ENCODE measurements at places on chromosomes 11 and 22.

DNA sequence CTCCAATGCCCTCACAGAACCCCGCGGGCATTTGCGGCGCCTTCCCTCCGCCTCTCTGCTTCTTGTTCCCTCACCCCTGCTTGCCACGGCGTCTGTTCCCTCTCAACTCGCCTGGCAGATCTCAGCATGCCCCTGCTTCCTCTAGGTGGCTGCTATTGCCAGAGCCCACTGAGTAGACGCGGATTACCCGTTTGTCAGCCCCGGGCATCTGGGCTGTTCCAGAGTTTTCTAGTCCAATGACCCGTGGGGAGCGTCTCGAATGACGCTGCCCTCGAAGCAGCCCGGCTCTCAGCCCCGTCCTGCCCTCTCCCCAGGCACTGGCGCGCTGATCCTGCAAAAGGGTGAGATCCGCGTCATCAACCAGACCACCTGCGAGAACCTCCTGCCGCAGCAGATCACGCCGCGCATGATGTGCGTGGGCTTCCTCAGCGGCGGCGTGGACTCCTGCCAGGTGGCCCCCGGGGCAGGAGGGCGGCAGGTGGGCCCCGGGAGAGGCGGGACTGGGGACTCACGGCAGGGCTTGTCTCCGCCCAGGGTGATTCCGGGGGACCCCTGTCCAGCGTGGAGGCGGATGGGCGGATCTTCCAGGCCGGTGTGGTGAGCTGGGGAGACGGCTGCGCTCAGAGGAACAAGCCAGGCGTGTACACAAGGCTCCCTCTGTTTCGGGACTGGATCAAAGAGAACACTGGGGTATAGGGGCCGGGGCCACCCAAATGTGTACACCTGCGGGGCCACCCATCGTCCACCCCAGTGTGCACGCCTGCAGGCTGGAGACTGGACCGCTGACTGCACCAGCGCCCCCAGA, 49.7 kb downstream of the ST14 start:
- DNase-seq: no peak

- no peak for DNase-seq
Observed at GRCh38 chr22:30828187-30829155, 133.8 kb downstream of the OSBP2 start.

GRCh38 chr11:22674470-22675439, 8.3 kb downstream of the GAS2 start:
- no peak for DNase-seq

DNA sequence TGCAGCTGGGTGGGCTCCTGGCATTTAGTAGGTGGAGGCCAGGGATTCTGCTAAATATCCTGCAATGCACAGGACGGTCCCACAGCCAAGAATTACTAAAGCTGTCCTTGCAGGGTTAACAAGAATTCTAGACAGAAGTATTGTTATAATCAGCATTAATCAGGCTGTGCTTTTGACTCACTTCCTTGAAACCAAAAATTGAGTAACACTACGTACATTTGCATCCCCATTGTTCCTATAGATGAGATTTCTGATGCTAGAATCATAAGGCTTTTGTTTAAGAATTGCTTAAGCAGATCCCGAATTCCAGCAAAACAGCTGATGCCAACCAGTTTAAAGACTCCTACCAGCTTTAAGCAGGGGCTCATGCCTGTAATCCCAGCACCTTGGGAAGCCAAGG, 11.4 kb downstream of the SLC6A5 start:
- DNase-seq: no peak

- no peak for DNase-seq
Observed at GRCh38 chr11:706439-706956, 467 bp downstream of the EPS8L2 start.

DNA sequence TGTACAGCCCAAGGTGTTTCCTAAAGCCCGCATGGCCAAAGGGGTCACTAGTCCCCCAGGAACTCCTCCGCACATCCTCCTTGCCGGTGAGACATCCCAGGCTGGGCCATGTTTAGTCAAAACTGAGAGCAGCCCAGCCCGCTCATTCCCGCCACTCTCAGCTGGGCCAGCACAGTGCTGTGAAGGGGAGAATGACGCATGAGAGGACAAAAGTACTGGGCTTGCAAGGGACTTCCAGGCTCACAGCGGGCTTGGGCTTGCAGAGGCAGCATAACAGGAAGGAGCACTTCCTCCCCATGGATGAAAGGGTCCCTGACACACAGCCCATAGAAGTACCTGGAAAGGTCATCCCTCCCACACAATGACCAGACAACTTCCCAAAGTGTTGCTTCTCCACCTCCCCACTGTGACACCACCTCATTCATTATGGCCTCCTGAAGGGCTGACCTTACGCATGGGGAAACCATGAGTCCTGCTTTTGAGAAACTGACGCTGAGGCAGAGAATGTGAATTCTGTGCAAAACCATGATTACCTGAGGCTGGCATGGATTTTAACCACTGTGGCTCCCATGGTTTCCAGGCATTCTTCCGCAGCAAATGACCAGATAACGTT, 19.1 kb downstream of the ETS1 start:
- no peak for DNase-seq

GRCh38 chr11:47399860-47400767, 8.3 kb upstream of the SLC39A13 start:
- no peak for DNase-seq

DNA sequence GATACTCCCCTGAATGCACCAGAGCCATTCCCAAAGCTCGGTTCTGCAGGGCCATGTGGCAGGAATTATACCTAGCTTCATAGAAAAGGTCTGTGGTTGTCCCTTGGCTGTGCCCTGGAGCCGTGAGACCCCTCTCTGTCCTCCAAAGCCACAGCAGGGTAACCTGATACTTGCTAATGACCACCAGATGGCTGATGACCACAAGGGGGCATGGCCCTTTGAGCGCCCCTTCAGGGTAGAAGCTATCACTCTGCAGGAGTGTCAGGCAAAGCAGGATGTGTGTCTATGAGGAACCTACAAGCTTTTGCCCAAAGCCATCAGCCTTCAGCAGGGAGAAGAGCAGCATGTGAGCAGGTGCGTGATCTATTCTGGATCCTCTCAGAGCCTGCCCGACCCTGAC, 95.3 kb downstream of the NTM start:
- DNase-seq: no peak

- DNase-seq: no peak
Observed at GRCh38 chr22:32822179-32822877, 20.8 kb downstream of the TIMP3 start.

DNA sequence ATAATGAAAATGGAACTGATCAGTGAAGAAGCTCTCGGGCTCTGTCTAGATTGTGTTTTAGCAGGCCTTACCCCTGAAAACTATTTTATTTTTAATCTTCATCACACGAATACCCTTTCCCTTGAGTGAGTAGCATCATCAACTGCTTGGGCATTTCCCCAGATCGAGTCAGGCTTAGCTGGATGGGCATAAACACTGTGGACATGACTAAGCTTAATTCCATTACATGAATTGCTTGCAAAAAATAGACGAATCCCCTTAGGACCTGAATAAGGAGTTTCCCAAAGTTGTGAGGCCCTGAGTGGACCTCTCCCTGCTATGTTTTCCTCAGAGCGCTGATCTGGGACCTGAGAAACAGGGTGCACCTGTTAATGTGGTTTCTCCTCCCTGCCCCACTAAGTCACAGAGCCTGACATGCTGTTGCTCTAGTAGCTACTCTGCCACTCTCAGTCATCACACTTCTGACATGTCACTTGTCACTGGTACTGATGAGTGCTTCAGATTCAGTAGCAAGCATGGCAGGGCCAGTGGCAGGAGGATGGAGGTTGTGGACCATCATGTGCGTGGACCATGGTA, 53.5 kb downstream of the ENDOD1 start:
- no peak for DNase-seq

DNA sequence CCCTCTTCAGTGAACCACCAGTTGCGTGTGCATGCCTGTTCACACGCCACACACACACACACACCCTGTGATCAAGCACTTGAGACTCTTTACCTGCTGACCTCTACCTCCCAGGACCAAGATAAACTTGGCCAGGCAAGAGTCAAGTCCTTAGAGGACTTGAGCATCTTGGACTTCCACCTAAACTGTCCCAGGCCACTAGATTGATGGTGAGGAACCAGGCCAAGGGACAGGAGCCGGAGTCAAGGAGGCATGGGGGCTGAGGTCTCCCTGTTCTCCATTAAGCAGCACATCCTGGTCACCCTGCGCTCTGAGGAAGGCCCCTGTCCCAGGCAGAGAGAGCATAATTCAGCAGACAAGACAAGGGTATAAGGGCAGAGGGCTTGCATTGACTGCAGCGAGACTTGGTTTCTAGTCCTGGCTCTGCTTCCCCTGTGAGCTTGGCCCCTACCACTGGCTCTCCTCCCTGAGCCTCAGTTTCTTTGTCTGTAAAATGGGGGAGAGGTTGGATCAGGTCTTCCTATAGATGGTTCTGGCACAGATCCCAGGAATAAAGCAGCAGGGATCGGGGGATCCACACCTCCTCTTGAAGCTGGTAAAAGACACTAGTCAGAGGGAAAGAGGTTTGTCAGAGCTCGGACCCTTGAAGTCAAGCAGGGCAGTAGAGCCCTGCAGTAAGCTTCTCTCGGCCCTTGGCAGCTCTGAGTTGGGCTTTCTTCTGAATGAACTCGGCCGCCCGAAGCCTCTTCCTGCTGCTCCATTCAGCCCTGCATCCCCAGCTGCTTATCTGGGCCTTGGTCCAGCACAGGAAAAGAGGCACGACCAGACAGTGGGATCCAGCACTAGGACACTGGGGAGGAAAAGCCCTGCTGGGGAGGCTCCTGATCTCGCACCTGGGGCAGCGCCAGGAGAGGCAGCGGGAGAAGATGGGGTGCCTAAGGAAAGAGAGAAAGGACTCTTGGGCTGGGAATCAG, 2.0 kb downstream of the CREB3L1 start:
- no peak for DNase-seq

GRCh38 chr11:92245700-92246271, 21.2 kb downstream of the FAT3 start:
- DNase-seq: no peak

- DNase-seq: no peak
Observed at GRCh38 chr11:116651098-116651736, 121.6 kb downstream of the BUD13 start.

- peak; percentile 25 for DNase-seq
Observed at GRCh38 chr11:33315822-33316221, 58.6 kb downstream of the HIPK3 start.

DNA sequence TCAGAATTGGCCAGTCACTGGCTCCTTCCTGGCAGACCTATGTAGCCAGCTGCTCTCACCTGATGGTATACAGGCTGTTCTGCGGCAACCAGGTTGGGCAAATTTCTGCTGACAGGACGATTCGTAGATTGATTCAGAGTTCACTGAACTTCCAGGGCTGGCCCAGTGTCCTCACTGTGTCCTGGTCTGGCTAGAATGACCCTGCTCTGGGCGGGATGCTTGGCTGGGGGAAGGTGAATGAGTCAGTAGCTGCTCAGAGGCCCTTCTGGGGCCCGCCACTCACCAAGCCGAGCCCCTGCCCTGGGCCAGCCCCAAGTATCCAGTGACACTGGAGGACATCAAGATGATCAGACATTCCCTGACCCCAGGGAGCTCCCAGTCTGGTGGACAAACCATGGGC, 62.9 kb upstream of the WNT11 start:
- no peak for DNase-seq

DNA sequence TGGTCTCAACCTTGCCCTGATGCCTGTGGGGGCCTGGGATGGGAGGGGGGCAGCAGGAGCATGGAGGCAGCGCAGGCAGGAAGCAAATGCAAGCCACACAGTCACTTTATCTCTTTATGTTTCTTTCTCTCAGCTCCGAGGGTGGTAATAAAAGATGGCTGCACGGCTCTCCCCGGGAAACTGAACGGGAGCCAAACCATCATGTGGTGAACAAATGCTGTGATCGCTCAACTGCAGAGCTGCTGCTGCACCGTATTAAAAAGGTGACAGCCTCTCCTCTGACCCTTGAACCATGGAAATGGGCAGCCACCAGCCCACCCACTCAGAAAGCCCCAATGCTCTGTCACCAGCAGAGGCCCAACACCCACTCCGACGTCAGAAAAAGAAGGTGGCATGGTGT, 110.0 kb downstream of the TIMP3 start:
- DNase-seq: no peak

DNA sequence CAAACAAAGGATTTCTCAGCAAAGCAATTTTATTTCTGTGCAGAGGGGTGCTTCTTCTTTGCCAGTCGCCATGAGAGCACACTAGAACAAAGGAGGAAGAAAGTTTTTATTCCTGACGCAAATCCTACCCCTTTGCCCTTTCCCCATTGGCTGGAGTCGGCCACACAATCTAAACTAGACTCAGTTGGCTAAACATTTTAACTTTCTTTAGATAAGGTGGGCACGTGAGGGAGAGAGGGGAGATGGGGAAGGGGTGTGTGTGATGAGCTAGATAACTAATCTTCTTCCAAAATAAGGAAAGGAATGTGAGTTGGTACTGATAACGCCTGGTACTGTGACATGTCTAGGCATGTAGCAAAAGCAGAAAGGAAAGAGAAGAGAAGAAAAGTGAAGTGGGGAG, 626 bp downstream of the TRIM22 start:
- DNase-seq: peak; percentile 19

- no peak for DNase-seq
Observed at GRCh38 chr22:42661985-42662831, 13.0 kb upstream of the CYB5R3 start.

DNA sequence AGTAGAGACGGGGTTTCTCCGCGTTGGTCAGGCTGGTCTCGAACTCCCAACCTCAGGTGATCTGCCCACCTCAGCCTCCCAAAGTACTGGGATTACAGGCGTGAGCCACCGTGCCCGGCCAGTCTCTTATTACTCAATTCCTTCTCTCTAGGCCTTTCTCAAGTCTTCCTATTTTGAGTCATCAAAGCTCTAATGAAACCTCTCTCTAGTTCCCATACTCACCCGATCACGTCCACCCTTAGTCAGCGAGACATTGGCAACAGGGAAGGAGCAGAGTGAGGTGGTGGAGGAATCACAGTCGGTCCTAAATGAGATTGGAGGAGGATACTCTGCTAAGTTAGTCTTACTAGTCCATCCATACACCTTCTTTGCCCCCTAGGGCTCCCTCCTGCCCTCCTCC, 5.0 kb downstream of the BSCL2 start:
- DNase-seq: no peak

- DNase-seq: no peak
Observed at GRCh38 chr11:83361831-83362230, 75.7 kb upstream of the CCDC90B start.

DNA sequence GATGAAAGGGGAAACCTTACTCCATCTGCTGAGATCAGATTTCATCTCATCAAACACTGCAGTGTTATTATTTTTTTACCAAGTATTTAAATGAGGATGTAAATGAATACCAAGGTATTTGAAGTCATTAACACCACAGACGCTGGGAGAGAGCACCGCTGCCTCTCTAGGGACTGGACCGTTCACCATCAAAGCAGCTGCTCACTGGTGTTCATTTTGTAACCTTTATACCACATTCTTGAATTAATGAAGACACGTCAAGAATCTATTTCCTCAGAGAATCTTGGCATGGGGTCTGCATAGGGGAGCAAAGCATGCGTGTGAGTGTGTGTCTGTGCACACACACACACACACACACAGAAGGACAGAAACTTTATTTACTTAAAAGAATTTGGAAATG, 15.6 kb downstream of the SIAE start:
- no peak for DNase-seq

DNA sequence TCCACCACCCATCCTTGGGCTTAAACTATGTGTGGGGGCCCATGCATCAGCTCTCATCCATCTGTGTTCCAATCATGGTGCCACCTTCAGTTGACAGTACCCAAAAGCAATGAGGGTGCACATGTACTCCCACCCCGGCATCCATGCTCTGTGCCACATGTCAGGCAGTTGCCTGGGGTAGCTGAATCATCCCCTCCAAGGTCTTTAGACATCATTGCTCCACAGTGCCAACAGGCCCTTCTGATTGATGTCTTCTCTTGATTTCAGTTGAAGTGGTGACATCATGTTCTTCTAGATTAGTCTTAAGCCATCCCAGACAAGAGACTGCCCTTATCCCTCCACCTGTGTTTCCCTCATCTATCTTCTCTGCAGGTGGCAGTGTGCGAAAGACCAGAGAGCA, 42.5 kb downstream of the TMPRSS5 start:
- no peak for DNase-seq
